Heart left ventricle (tissue), 16 donors: ENCODE measurements at places on chromosomes 13 and 19. TPM values are rescaled to one million over a fixed set of nuclear protein-coding genes. Genes with fewer than 3 reads are reported as not detected.

DNA sequence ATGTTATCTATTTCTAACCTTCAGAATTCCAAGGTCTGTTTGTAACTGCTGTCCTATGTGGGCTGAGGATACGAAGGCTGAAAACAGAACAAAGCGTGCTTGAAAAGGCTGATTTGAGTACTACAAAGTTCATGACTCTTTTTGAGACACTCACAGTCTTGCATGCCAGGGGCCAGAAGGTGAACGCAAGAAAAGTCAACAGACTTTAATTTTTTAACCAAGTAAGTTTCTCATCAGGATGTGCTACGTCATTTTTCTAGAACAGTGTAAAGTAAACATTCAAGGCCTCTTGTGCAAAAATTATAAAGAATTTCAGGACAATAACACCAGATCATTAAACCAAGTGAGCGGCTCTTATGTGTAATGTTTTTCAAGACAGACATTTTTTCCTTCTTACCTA is 163.5 kb downstream of the COG6 start:
- no peaks in the 10 kb centered on the region for H3K4me1 ChIP-seq
- H3K27ac ChIP-seq: no peak overlapping the region
- DNase-seq: no peak
- no peaks in the 10 kb centered on the region for H3K27me3 ChIP-seq

- no peaks in the 10 kb centered on the region for H3K27me3 ChIP-seq
- no peak overlapping the region for H3K4me3 ChIP-seq
- no peak overlapping the region for H3K27ac ChIP-seq
- DNase-seq: no peak
Measured at GRCh38 chr13:107374038-107374437, 806.1 kb upstream of the ARGLU1 start.

DNA sequence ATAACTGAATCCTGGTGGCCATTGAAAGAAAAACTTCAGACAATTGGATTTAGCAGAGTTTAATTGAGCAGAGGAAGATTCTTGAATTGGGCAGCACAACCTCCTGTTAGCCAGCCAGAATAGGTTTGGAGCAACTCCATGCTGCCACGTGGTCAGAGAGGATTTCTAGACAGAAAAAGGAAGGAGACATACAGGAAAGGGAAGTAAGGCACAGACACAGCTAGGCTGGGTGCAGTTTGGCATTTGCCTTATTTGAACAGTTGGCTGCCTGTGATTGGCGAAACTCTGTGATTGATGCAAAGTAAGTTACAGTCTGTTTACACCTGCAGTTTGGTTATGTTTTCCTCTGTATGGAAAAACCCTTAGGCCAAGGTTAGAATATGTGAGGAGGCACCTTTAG is 85.8 kb upstream of the SPATA13 start:
- H3K4me1 ChIP-seq: peaks cover 29% of the 10 kb centered on the region
- no peaks in the 10 kb centered on the region for H3K36me3 ChIP-seq
- H3K27ac ChIP-seq: no peak overlapping the region
- DNase-seq: no peak
- H3K27me3 ChIP-seq: no peaks in the 10 kb centered on the region
- no peak overlapping the region for H3K4me3 ChIP-seq

GRCh38 chr19:43622956-43623355 is 3.5 kb upstream of the ZNF428 start:
- no peaks in the 10 kb centered on the region for H3K27me3 ChIP-seq
- DNase-seq: no peak
- H3K4me1 ChIP-seq: peaks cover 13% of the 10 kb centered on the region
- no peaks in the 10 kb centered on the region for H3K36me3 ChIP-seq
- H3K4me3 ChIP-seq: no peak overlapping the region

- no peak overlapping the region for H3K27ac ChIP-seq
- no peaks in the 10 kb centered on the region for H3K27me3 ChIP-seq
- DNase-seq: no peak
- no peaks in the 10 kb centered on the region for H3K4me1 ChIP-seq
- no peak overlapping the region for H3K4me3 ChIP-seq
- H3K36me3 ChIP-seq: no peaks in the 10 kb centered on the region
Measured at GRCh38 chr19:46520616-46521015, 24.9 kb upstream of the PNMA8B start.

GRCh38 chr19:51664997-51665396 is 18.4 kb upstream of the SIGLEC14 start:
- no peaks in the 10 kb centered on the region for H3K4me1 ChIP-seq
- no peaks in the 10 kb centered on the region for H3K36me3 ChIP-seq
- H3K4me3 ChIP-seq: no peak overlapping the region
- DNase-seq: no peak
- no peaks in the 10 kb centered on the region for H3K27me3 ChIP-seq

DNA sequence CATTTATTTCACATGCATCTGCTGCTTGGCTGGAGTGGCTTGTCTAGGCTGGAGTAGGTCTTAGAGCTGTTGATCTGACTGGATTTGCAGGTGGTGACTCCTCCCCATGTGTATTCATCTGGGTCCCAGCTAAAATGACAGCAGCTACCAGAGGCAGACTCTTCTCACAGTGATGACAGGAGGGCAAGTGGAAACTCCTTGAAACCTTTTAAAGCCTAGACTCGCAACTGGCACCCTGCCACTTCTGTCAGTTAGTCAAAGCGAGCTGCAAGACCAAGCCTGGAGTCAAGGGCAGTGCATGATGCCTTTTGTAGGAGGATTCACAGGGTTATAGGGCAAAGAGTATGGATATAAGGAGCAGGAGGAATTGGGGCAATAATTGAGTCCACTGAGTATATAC is 65.2 kb downstream of the TEX26 start:
- no peak for DNase-seq
- H3K36me3 ChIP-seq: no peaks in the 10 kb centered on the region
- no peaks in the 10 kb centered on the region for H3K4me1 ChIP-seq
- no peak overlapping the region for H3K4me3 ChIP-seq
- no peaks in the 10 kb centered on the region for H3K27me3 ChIP-seq

Gene TINCR
- total RNA-seq: not detected

Gene TMEM238
- 1.7 TPM for total RNA-seq

Gene APC2
- total RNA-seq: 0.04 TPM

Gene CCL25
- total RNA-seq: not detected

Gene PABPC3
- not detected for total RNA-seq

Gene LPAR6
- total RNA-seq: 11.2 TPM

Gene CGB2
- total RNA-seq: not detected

Gene TFDP1
- total RNA-seq: 39.7 TPM

Gene ZNF813
- total RNA-seq: 1.2 TPM

Gene FFAR3
- total RNA-seq: not detected

Gene BICRA
- 6.0 TPM for total RNA-seq
